ENCODE measurements at places on chromosomes 16 and 17. TPM values are rescaled to one million over a fixed set of nuclear protein-coding genes. Genes with fewer than 3 reads are reported as not detected.
A peak's percentile ranks its signal among the peaks of the same experiment; 100 is the strongest.

GRCh38 chr17:73998653-73999645, 204.5 kb upstream of the RPL38 start:
- no peak for DNase-seq

GRCh38 chr16:74991593-74992403, 6.9 kb upstream of the WDR59 start:
- no peak for DNase-seq

DNA sequence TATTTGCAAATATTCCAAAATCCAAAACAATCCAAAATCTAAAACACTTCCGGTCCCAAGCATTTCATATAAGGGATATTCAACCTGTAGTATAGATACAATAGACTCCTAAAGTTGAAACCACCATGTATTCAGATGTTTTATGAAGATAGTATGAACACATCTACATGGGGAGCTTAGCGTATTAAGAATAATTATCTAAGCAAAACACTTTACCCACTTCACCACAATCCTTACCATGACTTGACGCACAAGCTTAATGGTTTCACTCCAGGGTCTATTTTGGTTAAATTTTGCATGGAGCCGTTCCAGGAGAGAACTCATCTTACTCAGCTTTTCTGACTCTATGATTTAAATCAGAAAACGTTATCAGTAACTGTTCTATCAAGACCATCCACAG, 3.5 kb downstream of the MED1 start:
- no peak for DNase-seq

DNA sequence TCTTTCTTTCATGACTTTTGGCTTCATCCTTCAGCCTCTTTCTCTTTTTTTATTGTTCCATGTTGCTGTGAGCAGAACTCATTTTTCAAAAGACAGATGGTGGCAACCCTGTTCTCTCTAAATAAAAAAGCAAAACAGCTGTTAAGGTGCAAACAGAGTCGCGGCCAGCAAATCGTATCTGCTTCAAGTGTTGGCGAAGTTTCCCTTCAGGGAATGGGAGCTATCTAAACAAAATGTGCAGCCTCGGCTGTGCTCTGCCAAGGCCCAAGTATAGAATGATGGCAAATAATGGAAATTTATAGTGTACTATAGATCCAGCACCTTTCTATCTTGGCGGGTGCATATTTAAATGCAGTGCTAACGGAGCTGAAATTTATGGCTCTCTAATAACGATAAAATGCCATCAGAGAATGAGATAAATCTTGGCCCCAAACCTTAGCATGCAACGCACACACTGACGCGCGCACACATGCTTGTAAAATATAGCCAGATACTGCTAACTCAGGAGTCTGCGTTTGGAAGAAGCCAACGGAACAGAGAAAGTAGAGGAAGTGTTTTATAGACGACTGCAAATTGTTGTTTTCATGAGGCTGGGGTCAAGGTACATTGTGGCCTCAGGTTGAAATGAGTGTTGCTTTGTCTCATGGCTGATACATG, 315.5 kb upstream of the RBFOX1 start:
- DNase-seq = no peak

DNA sequence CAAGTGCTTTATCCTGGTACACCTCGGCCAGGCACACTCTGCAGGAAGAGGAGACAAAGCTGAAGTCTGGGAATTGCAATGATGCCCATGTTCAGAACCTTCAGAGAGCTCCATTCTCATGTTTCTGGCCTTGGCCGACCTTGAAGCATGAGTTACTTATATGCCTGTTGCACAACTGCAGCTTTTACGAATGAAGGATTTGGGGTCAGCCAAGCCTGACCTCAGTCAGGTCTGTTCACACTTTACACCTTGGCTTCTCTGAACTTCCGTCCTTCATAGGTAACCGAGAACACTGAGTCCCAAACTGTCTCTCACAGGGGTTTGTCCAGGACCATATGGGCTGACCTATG, 66.7 kb downstream of the GTF3C1 start:
- no peak for DNase-seq

GRCh38 chr17:29042026-29042678, 789 bp upstream of the PIPOX start:
- DNase-seq = no peak

Gene TMEM235
- not detected for polyA plus RNA-seq

GRCh38 chr17:869567-870525, 87.7 kb downstream of the MRM3 start:
- peak; percentile 76 for DNase-seq

DNA sequence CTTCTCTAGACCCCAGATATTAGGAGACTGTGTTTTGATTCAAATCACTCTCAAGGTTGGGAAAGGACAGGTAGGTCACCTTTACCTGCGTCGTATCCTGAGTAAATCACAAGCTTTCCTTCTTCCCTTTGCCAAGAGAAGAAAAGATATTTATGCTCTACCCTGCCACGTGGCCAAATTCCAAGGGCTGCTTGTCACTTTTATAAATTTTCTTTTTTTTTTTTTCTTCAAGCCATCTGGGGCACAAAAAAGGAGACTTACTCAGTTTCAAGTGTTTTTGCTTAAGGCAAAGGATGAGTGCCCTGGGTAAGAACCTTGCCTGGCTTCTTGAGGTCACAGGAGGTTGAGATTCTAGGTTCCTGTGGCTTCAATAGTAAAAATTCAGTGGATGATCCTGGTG, 285.1 kb downstream of the TMEM114 start:
- no peak for DNase-seq

DNA sequence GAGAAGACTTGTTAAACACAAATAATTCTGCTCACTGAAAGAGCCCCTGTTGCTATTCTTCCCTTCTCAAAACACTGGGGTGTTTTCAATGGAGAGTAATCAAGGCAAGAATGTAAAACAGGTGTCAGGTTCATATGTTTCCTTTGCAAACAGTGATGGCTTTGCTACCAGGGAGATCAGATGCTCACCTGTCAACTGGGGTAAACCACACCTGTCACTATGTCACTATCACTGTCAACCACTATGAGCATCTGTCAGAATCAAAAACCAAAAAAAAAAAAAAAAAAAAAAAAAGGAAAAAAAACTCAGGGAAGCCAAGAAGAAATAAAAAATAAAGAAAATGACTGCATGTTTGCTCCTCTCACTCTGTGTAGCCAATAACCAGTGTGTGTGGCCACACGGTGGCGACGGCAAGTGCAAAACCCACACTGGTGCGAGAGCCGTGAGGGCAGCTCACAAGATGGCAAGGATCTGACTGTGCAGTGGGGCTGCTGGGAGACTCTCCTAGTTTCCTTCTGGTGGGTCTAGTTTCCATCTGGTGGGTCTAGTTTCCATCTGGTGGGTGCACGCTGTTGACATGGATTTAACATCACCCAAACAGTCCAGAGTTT, 22.7 kb downstream of the USP22 start:
- no peak for DNase-seq

Gene PITPNM3
- polyA plus RNA-seq = 2.0 TPM

GRCh38 chr17:869086-869485, 86.9 kb downstream of the MRM3 start:
- DNase-seq = peak; percentile 68

DNA sequence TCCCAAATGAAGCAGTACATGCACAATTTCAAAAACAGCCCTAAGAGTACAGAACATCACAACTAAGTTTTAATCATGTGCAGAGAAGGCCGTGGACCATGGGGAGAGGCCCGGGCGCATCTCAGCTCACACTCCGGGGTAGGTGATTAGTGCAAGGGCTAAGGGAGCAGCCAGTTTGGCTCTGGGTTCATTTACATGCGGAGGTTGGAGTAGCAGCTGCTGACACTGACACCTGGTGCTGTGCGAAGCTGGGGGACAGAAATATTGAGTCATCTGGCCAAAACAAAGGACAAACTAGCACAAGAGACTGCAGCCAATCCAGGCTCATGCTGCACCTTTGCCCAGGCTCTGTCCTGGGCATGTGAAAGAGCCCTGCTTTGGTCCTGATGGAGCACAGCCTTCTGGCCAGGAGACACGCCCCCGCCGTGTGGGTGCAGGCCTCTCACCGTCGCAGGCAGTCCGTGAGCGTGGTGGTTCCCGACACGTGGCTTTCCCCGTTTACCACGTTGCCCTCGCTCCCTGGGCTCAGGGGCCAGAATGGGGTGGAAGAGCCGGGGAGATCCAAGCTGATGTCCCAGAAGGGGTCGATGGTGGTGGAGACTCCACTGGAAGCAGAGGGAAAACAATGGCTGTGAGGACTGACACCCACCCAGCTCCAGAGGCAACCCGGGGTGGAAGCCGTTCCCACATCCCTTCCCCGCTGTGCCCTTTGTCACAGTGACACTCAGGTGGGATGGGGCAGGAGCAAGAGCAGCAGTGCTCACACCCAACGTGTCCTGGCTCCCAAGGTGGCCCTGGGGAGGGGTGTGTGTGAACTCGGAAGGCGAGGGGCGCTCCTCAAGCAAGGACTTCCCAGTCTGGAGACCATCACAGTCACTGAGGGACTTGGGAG, 31.9 kb downstream of the USP22 start:
- DNase-seq = no peak

DNA sequence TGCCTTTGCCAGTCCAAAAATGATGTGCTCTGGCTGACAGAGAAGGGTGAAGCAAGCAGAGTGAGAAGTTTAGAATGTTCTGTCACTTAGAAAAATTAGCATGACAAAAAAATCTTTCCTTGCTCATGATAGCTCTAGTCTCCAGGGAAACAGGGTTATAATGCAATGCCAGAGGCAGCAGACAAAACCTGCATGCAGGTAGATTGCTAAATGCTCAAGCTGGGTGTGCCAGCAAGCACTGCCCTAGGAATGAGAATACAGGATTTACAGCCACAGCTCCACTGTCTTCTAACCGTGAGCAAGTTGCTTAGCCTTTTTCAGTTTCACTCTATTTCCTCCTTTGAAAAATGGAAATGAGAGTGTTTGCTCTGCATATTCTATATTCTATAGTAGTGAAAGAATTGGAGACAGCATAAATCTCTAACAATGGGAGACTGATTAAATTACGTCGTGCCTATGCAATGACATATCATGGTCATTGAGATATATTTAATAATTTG, 516.6 kb upstream of the C16orf82 start:
- no peak for DNase-seq

GRCh38 chr16:77784441-77785372, 3.7 kb upstream of the VAT1L start:
- no peak for DNase-seq

DNA sequence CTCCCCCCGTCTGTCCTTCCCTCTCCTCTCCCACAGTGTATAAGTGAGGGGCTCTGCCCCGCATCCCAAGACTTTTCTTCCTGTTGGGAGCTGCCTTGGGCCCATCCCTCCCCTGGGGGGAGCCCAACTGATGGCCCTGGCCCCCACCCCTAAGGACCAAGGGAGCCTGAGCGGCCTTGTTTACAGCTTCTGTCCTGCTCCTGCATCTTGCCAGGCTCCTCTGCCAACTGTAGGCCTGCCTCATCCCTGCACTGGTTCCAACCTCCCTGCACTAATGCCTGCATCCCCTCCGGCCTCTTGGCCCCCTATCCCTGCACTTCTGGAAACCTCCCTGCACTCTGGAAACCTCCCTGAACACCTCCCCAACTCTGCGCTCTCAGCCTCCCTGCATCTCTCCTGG, 1.4 kb upstream of the PAGR1 start:
- no peak for DNase-seq

- no peak for DNase-seq
Observed at GRCh38 chr16:1426734-1427471, 4.0 kb upstream of the PERCC1 start.

GRCh38 chr17:14525551-14526455, 224.9 kb downstream of the HS3ST3B1 start:
- no peak for DNase-seq

GRCh38 chr16:35431829-35432663, 1972.6 kb downstream of the TP53TG3F start:
- no peak for DNase-seq
